Mesothelial cell of epicardium (in vitro differentiated cells): ENCODE measurements at places on chromosomes 7 and 10. TPM values are rescaled to one million over a fixed set of nuclear protein-coding genes. Genes with fewer than 3 reads are reported as not detected.
A peak's percentile ranks its signal among the peaks of the same experiment; 100 is the strongest.

DNA sequence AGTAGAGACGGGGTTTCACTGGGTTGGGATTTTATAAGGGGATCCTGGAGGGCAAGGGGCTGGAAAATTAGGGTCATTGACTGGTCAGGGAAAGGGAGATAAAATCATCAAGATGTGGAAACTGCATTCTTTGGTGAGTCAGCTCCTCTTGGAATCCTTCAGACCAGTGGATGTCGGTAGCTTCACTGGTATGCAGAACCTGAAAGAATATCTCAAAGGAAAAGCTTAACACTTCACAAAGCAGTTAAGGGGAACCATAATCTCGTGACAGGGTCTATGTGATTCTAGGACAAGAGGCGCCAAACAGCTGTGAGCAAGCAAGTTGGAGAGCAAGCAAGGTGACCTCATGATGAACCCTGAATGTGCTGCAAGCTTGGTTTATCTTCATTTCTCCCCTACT lies 634.7 kb upstream of the AUTS2 start:
- no peak overlapping the region for H3K4me3 ChIP-seq
- peaks cover 20% of the 10 kb centered on the region for H3K4me1 ChIP-seq
- H3K27ac ChIP-seq = peak overlapping the region; percentile 51
- DNase-seq = no peak

DNA sequence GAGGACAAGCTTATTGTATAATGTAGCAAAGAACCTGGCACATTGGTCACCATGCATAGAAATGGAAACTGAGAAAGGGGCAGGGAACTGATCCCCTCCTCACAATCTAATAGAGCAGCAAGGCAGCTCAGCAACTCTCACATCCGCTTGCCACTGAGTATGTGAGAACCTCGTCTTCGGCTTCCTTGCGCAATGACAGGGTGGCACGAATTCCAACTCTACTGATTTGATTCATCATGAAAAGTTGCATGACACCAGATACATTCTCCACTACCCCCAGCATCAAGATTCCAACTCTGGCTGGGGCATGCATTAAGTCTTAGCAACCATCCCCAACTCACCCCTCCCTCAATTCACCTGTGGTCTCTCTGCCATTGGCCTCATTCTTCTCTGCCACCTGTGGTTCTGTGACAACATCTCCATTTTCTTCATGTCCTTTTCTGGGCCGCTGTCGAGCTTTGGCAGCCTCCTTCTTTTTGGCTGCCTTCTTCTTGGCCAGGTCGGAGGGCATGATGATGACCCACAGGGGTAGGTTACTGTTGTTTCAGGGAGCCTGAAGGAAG lies 976 bp downstream of the ABCF2 start:
- peaks cover 32% of the 10 kb centered on the region for H3K4me1 ChIP-seq
- peaks cover 26% of the 10 kb centered on the region for H3K36me3 ChIP-seq
- no peaks in the 10 kb centered on the region for H3K27me3 ChIP-seq

GRCh38 chr7:28955356-28955717 lies 2.8 kb downstream of the TRIL start:
- H3K27ac ChIP-seq = no peak overlapping the region
- DNase-seq = no peak

DNA sequence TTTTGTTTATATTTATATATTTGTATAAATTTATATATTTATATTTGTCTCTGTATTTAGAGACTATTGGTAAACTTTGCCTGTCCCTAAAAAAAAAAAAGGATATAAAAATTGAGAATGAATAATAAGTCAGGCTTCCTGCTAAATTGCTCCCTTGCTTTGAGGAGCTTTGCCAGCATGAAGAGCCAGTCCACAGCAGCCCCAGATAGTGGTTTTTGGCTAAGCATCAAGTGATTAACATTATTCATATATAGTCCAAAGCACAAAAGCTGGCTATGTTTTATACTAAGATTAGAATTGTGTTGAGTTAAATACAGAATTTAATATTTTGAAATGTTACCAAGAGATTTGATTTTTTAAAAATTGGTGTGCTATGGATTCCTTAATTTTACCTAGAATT lies 264.9 kb upstream of the FERD3L start:
- no peak overlapping the region for H3K27ac ChIP-seq
- H3K36me3 ChIP-seq = no peaks in the 10 kb centered on the region
- no peaks in the 10 kb centered on the region for H3K27me3 ChIP-seq
- no peak overlapping the region for H3K4me3 ChIP-seq
- peaks cover 7% of the 10 kb centered on the region for H3K4me1 ChIP-seq
- no peak for DNase-seq

- H3K27me3 ChIP-seq = no peaks in the 10 kb centered on the region
- peak overlapping the region; percentile 62 for H3K27ac ChIP-seq
- peaks cover 28% of the 10 kb centered on the region for H3K4me1 ChIP-seq
- H3K36me3 ChIP-seq = peaks cover 9% of the 10 kb centered on the region
- no peak for DNase-seq
Measured at GRCh38 chr10:52020702-52021101, 293.4 kb upstream of the DKK1 start.

- H3K36me3 ChIP-seq = no peaks in the 10 kb centered on the region
- no peak for DNase-seq
- H3K4me1 ChIP-seq = no peaks in the 10 kb centered on the region
- H3K27me3 ChIP-seq = peaks cover 2% of the 10 kb centered on the region
- H3K4me3 ChIP-seq = no peak overlapping the region
Measured at GRCh38 chr10:114189700-114190099, 10.5 kb downstream of the TDRD1 start.

- no peak overlapping the region for H3K4me3 ChIP-seq
- no peak for DNase-seq
- H3K36me3 ChIP-seq = no peaks in the 10 kb centered on the region
- no peaks in the 10 kb centered on the region for H3K4me1 ChIP-seq
- H3K27me3 ChIP-seq = no peaks in the 10 kb centered on the region
Measured at GRCh38 chr7:109641445-109641844, 1071.8 kb downstream of the DNAJB9 start.

DNA sequence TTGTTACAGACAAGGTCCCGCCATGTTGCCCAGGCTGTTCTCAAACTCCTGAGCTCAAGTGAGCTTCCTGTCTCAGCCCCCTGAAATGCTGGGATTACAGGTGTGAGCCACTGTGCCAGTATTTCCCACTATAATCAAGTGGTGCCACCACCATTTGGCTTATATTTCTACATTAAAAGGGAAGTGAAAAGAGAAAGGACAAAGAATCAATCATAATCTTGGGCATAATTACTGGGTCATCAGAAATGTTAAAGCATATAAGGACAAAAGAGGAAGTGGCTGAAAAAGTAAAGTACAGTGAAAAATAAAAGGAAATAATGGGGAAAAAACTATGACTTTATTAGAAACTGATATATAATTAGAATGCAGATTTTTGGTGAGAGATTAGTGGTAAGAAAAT lies 25.7 kb upstream of the ENTPD1 start:
- no peak overlapping the region for H3K4me3 ChIP-seq
- peaks cover 7% of the 10 kb centered on the region for H3K27me3 ChIP-seq
- peaks cover 2% of the 10 kb centered on the region for H3K36me3 ChIP-seq
- no peak overlapping the region for H3K27ac ChIP-seq
- no peaks in the 10 kb centered on the region for H3K4me1 ChIP-seq

DNA sequence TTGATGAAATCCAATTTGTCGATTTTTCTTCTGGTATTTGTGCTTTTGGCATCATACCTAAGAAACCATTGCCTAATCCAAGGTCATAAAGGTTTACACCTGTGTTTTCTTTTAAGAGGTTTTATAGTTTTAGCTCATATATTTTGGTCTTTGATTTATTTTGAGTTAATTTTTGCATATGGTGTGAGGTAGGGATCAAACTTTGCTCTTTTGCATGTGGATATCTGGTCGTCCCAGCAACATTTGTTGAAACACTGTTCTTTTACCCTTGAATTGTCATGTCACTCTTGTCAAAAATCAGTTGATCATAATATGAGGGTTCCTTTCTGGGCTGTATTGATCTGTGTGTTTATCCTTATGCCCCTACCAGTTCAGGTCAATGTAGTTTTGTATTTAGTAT lies 232.5 kb upstream of the SH2B2 start:
- DNase-seq = no peak
- no peak overlapping the region for H3K4me3 ChIP-seq
- H3K36me3 ChIP-seq = peaks cover 48% of the 10 kb centered on the region
- H3K4me1 ChIP-seq = no peaks in the 10 kb centered on the region
- no peaks in the 10 kb centered on the region for H3K27me3 ChIP-seq

GRCh38 chr7:146314962-146315361 lies 198.4 kb downstream of the CNTNAP2 start:
- H3K36me3 ChIP-seq = no peaks in the 10 kb centered on the region
- peaks cover 15% of the 10 kb centered on the region for H3K4me1 ChIP-seq
- DNase-seq = no peak
- no peaks in the 10 kb centered on the region for H3K27me3 ChIP-seq
- H3K27ac ChIP-seq = no peak overlapping the region

- no peaks in the 10 kb centered on the region for H3K36me3 ChIP-seq
- H3K27me3 ChIP-seq = no peaks in the 10 kb centered on the region
- peak overlapping the region; percentile 98 for H3K27ac ChIP-seq
Measured at GRCh38 chr7:148700661-148701064, 2.0 kb downstream of the CUL1 start.

DNA sequence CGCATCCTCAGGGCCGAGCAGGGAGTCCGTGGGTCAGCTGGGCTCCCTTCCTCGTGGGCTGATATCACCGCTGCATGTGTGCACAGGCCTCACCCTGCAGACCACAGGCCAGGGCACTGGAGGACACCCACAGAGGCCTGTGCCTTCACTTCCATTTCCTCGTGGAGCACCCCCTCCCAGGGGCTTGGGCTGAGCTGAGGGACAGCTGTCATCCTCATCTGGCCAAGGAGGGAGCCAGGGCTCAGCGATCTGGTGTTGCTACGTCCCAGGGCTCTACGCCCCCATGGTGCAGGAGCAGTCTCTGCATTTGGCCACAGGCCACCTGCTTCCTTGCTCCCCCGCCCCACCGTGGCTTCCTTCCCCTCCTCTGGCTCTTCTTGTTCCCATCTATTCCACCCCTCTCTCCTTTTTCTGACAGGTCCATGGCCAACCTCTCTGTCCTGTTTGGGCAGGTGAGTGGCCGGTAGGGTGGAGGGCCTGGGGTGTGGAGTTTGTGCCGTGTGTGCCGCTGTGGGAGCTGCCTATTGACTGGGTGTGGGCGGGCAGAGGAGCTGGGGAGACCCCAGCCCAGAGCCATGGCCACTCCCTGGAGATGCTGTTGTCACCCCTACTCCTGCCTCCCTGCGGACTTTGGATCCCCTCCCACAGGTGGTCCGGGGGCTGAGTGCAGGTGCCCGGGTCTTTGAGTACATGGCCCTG lies 8.3 kb upstream of the ASIC3 start:
- no peak overlapping the region for H3K4me3 ChIP-seq
- peaks cover 15% of the 10 kb centered on the region for H3K36me3 ChIP-seq
- no peaks in the 10 kb centered on the region for H3K27me3 ChIP-seq
- no peak for DNase-seq
- H3K4me1 ChIP-seq = peaks cover 17% of the 10 kb centered on the region
- H3K27ac ChIP-seq = peak overlapping the region; percentile 89

GRCh38 chr10:44376472-44377099 lies 8.3 kb downstream of the CXCL12 start:
- H3K4me1 ChIP-seq = peaks cover 14% of the 10 kb centered on the region
- H3K27me3 ChIP-seq = peaks cover 40% of the 10 kb centered on the region
- H3K36me3 ChIP-seq = no peaks in the 10 kb centered on the region
- no peak overlapping the region for H3K4me3 ChIP-seq
- no peak overlapping the region for H3K27ac ChIP-seq

GRCh38 chr10:71687077-71687476 lies 32.5 kb downstream of the C10orf105 start:
- DNase-seq = no peak
- H3K36me3 ChIP-seq = peaks cover 3% of the 10 kb centered on the region
- peaks cover 8% of the 10 kb centered on the region for H3K27me3 ChIP-seq
- no peak overlapping the region for H3K4me3 ChIP-seq
- H3K27ac ChIP-seq = no peak overlapping the region

GRCh38 chr10:4033341-4033896 lies 248.4 kb upstream of the KLF6 start:
- H3K36me3 ChIP-seq = no peaks in the 10 kb centered on the region
- H3K27ac ChIP-seq = no peak overlapping the region
- no peaks in the 10 kb centered on the region for H3K27me3 ChIP-seq
- DNase-seq = no peak
- peaks cover 13% of the 10 kb centered on the region for H3K4me1 ChIP-seq

DNA sequence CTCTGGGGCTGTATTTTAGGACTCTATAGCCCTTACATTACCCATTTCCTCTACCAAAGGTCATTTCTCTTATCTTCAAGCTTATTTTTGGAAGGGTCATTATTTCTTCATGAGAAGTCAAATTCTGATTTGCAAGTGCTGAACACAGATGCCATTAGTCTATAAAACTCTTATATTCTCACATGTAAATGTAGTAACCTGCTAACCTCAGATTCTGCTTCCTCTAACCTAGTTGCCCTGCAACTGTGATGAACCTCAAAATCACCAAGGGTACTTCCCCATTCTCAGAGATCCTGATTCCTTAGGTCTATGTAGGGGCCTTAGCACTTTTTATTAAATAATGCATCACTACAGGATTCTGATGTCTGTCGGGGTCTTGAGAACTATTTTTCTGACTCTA lies 6.3 kb downstream of the FAS start:
- no peak overlapping the region for H3K4me3 ChIP-seq
- H3K27me3 ChIP-seq = no peaks in the 10 kb centered on the region
- no peak for DNase-seq
- no peaks in the 10 kb centered on the region for H3K36me3 ChIP-seq
- H3K27ac ChIP-seq = no peak overlapping the region
- H3K4me1 ChIP-seq = peaks cover 21% of the 10 kb centered on the region

DNA sequence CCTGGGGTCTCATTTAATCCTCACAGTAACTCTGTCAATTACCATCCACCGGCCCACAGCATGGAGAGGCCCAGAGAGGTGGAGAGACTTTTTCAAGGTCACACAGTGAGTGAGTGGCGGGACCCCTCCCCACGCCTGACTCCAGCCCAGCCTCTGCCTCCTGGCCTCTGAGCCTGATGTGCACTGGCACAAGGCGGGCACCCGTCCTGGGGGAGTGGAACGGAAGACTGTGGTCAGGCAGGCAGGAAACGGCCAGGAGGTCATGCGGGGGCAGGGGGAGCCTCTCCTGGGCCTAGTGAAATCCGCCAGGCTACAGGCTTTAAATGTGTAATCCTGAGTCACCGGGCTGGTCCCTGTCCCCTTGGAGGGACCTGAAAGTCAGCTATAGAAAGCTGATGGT lies 32.2 kb downstream of the ZCCHC24 start:
- H3K4me3 ChIP-seq = no peak overlapping the region
- DNase-seq = no peak
- peaks cover 3% of the 10 kb centered on the region for H3K4me1 ChIP-seq

MSANTD7 gene
- total RNA-seq = 14.7 to 17.1 TPM (median 16.0 TPM) in 3 replicates

NPY4R gene
- total RNA-seq = 0.14 TPM in 1 of 3 replicates, not detected in the others

GPRIN2 gene
- total RNA-seq = 19.6 to 20.7 TPM (median 20.3 TPM) in 3 replicates

CUL2 gene
- 31.4 to 36.3 TPM (median 33.7 TPM) in 3 replicates for total RNA-seq

RNF148 gene
- total RNA-seq = 0.18 TPM in 1 of 3 replicates, not detected in the others

EMX2 gene
- total RNA-seq = 2.0 to 3.0 TPM (median 2.8 TPM) in 3 replicates

GPR85 gene
- 1.8 to 2.2 TPM (median 2.1 TPM) in 3 replicates for total RNA-seq

BHLHA15 gene
- 0.57 to 1.0 TPM in 2 of 3 replicates, not detected in the other for total RNA-seq

KDM7A gene
- total RNA-seq = 6.5 to 8.4 TPM (median 6.6 TPM) in 3 replicates

SYCE1 gene
- not detected in 3 replicates for total RNA-seq

AKR1D1 gene
- total RNA-seq = not detected in 3 replicates
